ENCODE measurements at places on chromosomes 1 and 21.

- DNase-seq: no peak
These were observed 41.3 kb downstream of the AKNAD1 start for GRCh38 chr1:108815566-108815965.

GRCh38 chr1:170624146-170624545, 39.8 kb upstream of the PRRX1 start:
- DNase-seq: no peak

DNA sequence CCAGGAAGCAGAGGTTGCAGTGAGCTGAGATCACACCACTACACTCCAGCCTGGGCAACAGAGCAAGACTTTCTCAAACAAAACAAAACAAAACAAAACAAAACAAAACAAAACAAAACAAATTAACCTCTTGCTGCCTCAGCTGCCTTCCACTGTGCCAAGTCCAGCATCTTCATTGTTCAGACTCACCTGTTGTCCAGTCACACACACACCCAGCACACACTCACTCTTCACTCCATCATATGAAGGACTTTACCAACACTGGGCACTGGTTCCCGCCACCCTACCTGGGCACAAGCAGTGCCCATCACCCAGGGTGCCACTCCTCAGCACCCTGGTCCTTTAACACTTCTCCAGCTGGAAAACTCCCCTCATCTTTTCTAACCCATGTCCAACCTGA, 14.6 kb downstream of the PYCR2 start:
- no peak for DNase-seq

DNA sequence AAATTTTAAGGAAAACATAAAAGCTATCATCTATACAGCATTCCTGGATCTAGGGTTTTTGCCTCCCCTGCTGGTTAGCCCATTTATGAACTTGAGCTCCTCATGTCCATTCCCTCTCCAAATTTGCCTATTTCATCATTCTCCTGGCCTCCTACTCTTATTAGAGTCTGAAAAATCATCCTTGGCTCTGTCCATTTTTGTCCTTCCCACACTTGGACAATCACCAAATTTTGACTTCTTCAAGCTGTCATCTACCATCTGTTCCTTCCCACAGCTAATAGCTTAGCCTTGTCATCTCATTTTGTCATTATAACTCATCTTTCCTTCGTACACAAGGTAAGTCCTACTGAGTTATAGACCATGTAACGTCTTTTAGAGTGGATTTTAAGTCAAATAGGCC, 2.2 kb upstream of the HENMT1 start:
- no peak for DNase-seq

- DNase-seq: peak; percentile 19
These were observed 23.9 kb downstream of the COL6A1 start for GRCh38 chr21:46005481-46005881.

- DNase-seq: no peak
These were observed 7.5 kb downstream of the TAF1A start for GRCh38 chr1:222582099-222582774.

DNA sequence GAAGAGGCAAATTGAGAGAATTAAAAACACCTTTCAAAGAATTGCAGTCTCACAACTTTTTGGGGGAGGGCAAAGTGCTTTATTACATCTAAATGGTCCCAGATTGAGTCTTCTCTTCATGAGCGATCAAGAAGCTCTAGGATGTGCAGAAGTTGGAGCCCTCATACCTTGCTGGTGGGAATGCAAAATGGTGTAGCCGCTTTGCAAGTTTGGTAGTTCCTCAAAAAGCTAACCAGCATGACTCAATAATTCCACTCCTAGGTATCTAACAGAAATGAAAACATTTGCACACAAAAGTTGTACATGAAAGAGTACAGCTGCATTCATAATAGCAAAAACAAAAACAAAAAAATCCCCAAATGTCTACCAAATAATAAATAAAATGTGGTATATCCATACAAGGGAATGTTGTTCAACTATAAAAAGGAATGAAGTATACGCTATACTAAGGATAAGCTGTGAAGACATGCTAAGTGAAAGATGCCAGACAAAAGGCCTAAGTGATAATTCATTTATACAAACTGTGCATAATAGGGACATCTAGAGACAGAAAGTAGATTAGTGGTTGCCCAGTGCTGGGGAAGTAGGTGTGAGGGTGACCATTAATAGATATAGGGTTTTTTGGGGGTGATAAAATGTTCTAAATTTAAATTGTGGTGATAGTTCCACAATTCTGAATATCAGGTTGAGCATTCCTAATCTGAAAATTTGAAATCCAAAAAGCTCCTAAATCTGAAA, 55.2 kb downstream of the SELENOF start:
- DNase-seq: no peak

DNA sequence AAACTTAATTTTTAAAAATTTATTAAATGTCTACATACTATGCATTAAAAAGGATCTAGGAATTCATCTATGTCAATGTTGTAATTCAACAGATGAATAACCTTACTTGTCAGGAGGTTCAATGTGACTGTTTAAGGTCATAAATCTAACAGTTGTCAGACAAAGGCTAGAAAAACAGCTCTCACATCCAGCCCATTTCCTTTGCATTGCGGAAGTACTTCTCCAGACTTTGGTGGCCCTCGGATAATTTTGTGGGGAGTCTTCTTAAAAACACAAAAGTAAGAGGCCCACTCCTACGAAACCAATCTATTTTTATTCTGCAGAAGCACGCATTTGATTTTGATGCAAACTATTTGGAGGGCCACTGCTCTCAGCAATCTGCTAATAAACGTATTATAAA, 122.6 kb upstream of the CHRM3 start:
- no peak for DNase-seq

DNA sequence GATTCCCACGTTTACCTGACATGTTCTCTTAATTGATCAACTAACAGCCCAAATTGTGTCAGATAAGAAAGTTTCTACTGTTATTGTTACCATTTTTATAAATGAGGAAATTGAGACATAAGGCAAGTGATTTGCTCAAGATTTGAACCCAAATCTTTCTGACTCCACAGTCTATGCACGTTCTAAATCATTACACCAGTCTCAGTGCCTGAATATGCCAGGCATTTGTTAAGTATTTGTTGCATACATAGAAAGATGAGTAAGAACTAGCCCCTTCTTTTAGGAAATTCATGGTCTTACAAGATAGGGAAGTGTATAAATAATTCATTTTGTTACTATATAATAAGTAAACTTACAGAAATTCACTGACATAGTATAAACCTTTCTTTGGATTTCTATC, 7.1 kb upstream of the CD101 start:
- no peak for DNase-seq

DNA sequence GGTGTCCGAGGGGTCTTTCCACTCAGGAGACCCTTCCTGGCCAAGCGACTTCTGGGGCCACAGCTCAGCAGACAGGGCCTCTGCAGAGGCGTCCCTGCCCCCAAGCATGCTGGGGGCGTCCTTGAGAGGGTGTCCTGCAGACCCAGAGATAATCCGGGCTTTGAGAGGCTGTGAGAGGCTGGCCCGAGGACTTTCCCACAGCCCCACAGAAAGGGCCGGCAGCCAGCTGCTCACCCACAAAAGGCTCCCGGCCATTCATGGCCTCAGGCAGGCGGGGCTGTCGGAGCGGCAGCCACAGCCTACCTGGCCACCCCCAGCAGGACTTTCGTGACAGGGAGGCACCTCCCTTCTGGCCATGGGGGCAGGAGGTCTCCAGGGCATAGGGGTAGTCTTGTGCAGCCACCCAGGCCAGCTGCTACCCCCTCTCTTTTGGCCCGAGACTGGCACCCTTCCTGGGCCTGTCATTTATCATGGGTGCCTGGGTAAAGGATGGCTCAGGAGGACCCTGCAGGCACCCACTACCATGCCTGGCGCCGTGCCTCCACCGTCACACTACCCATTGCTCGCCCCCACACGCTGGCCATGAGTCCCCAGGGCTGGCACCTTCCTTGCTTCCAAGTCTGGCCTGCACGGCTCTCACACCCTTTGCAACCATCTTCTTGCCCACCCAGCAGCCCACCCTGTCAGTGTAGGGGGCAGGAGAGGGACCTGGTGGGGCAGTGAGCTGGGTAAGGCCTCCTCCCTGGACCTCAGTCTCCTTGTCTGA, 11.1 kb upstream of the TNFRSF14 start:
- no peak for DNase-seq

- DNase-seq: no peak
These were observed 33.0 kb downstream of the ACOT7 start for GRCh38 chr1:6360517-6361070.

DNA sequence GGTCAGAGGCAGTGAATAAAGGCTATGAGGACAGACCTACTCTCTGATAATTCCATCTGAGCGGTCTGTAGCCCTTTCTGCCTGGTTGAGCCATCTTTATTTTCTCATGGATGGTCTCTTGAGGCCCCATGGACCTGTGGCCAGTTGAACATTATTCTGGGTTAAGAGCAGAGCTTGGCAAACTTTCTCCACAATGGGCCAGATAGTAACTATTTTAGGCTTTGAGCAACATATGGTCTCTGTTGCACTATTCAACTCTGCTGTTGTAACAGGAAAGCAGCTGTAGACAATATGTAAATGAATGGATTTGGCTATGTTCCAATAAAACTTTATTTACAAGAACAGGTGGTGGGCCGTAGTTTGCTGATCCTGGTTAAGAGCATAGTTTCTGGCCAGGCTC, 62.7 kb downstream of the KAZN start:
- peak; percentile 30 for DNase-seq

- no peak for DNase-seq
These were observed 75.0 kb downstream of the DNM3 start for GRCh38 chr1:171916315-171916771.

DNA sequence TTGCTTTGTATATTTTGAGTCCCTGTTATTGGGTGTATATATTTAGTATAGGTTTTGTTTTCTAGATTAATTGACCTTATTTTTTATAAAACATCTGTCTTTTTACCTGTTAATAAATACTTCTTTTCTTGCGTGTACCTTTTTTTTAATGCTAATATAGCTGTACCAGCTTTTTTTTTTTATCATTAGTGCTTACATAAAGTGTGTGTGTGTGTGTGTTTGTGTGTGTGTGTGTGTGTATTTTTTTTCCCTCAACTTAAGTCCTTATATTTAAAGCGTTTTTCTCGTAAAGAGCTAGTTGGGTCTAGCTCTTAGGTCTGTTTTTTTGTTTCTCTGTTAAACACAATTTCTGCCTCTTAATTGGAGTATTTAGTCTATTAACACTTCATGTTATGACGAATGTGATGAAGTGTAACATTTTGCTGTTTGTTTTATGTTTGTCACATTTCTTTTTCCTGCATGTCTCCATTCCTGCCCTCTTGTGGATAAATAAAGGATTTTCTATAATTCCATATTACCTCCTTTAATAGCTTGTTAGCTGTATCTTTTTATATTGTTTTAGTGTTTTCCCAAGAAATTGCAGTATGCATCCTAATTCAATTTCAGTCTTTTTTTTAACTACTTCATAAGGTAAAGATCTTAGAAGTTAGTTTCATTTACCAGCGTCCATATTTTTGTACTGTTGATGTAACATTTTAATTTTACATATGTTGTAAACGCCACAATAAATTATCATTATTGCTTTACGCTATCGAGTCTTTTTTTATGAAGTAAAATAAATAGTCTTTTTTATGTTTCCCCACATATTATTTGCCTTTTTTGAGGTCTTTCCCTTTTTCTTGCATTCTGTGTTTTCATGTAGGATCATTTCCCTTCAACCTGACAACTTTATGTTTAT, 4.3 kb downstream of the PRMT2 start:
- DNase-seq: no peak

- peak; percentile 78 for DNase-seq
These were observed 52.9 kb downstream of the KCNAB2 start for GRCh38 chr1:6098303-6099215.

DNA sequence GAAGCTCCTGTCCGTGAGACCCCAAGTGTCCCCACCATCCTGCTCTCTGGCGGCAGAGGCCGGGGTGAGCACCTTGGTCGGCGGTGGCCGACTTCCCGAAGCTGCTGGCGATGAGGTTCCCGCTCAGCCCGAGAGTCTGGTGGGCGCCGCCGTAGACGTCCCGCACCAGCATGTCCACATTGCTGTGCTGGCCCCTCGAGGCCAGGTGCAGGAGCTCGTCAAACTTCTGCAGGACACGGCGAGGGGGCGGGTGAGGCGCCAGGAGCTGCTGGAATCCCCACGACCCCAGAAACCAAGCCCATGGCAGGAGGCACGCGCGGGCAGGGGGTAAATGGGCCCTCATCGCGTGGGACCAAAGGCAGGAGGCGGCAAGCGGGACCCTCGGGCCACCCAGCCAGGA, 6.7 kb downstream of the PANK4 start:
- DNase-seq: no peak

GRCh38 chr1:55626326-55626725, 411.2 kb upstream of the USP24 start:
- DNase-seq: no peak

DNA sequence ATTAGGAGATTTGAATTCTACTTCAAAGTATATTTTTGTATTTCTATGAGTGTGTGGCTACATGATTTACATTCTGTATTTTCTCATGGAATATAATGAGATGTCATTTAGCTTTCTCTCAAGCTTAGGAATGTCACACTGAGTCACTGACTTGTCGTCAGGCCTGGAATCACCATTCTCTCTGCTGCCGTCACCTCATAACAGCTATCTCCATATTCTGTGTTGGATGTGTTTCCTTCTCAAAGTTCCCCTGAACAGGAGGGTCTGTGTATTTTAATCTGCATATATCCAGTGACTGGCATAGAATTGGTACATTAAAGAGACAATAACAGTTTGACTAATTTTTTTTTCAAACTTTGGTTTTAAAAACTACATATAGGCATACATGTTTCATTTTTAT, 35.9 kb downstream of the LYPLAL1 start:
- DNase-seq: no peak

DNA sequence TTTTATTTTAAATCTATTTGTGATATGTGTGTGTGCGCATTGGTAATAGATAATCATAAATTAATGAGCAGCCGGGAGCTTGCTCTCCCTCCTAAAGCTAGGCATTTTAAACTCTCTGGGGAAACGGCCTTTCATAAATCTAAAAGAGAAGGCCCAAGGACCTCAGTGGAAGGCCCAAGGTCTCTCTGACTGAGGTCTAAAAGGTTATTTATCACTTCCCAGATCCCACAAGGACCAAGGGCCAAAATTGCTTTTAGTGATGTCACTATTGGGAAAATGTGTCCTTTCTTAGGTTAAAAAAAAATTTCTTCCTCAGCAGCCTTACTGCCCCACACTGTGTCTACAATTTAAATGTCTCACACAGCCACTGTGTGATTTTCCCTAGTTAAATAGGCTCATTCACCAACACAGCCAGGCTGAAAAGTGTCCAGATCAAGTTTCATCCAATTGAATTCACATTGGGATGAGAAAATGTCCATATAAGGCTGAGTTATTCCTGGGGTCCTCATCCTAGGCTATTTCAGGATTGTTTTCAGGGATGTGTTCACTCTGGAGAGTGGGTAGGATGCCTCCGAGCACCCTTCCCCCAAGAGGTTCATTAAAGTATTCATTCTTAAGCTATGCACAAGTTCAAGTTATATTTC, 46.1 kb downstream of the SLC44A3 start:
- no peak for DNase-seq

- DNase-seq: no peak
These were observed 584 bp downstream of the TINAGL1 start for GRCh38 chr1:31576743-31577455.

GRCh38 chr1:78240755-78241154, 195.0 kb downstream of the GIPC2 start:
- DNase-seq: peak; percentile 44
